ENCODE measurements at places on chromosomes 2 and 18. TPM values are rescaled to one million over a fixed set of nuclear protein-coding genes. Genes with fewer than 3 reads are reported as not detected.

- peak; percentile 51 for DNase-seq
Measured at GRCh38 chr2:120262761-120263428, 10.2 kb downstream of the RALB start.

- peak; percentile 49 for DNase-seq
Measured at GRCh38 chr2:27502142-27502541, 5.5 kb downstream of the GCKR start.

DNA sequence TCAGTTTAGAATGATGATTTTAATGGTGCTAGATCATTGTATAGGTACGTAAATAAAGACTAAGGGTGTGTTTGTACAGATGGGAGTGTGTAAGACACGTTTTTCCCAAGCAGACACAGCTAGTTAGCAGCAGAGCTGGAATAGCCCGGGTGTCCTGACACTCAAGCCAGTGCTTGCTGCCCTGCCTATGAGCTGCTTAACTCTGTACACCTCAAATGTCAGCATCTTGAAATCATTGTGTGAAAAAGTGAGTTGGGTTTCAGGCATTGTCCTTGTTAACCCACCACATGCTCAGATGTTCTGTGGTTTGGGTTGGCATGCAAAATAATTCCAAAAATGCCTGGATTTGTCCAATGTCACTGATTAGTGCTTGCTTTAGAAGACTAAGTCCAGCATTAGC lies 13.0 kb upstream of the TET3 start:
- DNase-seq = peak; percentile 27

- DNase-seq = no peak
Measured at GRCh38 chr2:28227498-28227897, 165.2 kb upstream of the FOSL2 start.

DNA sequence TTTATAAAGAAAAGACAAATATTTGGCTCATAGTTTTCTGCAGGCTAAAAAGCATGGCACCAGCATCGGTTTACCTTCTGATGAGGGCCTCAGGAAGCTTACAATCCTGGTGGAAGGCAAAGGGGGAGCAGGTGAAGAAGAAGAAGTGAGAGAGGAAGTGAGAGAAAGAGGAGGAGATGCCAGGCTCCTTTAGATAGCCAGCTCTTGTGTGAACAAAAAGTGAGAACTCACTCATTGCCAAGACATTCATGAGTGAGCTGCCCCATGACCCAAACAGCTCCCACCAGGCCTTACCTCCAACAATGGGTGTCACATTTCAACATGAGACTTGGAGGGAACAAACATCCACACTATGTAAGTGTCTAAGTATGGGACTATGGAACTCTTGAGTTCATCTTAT lies 14.3 kb downstream of the CCDC150 start:
- no peak for DNase-seq

- no peak for DNase-seq
Measured at GRCh38 chr2:104853534-104854497, at the start of gene POU3F3. Gene POU3F3 (plus strand): TSS chr2:104854115. CDS start chr2:104855511, 1,396 bp downstream.

GRCh38 chr2:31101701-31102100 lies 36.5 kb downstream of the GALNT14 start:
- DNase-seq = no peak

DNA sequence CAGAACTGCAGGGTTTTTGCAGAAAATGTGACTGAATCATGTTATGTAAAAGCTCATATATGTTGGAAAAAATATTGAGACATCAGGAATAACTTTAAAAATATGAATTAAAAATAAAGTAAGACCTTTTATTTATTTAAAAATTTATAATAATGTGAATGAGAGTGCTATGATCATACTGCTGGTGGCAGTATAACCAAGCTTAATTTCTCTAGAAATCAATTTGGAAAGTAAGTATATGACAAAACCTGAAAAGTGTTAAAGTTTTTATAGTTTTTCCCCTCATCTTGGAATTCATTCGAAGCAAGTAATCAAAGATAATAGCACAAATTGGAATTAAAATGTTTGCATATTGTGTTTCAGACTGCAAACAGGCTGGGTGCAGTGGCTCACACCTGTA lies 7.5 kb downstream of the SLC39A10 start:
- peak; percentile 51 for DNase-seq

Gene FSHR
- total RNA-seq = not detected

Gene CIB4
- not detected for total RNA-seq

Gene DSG1
- total RNA-seq = not detected
